NCI-H1436 treated with DMSO at 0.1 percent for 48 hours (cell line): ENCODE measurements at places on chromosomes 1 and 21.

- DNase-seq, result no peak
These were observed 17.6 kb upstream of the MAPKAPK2 start for GRCh38 chr1:206666954-206667665.

GRCh38 chr1:220807726-220808125, 21.0 kb downstream of the MTARC1 start:
- DNase-seq, result no peak

- no peak for DNase-seq
These were observed 634.0 kb downstream of the SMYD3 start for GRCh38 chr1:245873068-245873467.

- no peak for DNase-seq
These were observed 96.7 kb downstream of the ZP4 start for GRCh38 chr1:237794071-237794470.

DNA sequence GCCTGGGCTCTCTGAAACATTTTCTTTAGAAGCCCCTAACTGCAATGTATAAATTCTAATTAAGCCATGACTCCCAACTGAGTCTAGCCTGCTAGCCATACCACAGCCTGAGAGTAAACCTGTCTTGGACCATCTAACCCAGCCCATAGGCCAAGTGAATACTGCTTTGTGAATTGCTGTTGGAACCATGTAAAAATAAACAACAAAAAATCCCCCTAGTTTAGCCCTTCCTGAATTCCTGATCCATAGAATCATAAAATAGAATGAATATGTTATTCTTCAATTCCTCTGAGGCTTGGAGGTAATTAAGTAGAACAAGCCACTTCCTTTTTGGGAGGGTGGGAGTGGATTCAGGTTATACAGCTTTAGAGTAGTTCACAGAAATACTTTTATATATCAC, 1496.4 kb downstream of the MRPL39 start:
- no peak for DNase-seq

GRCh38 chr1:12525311-12526181, 92.5 kb downstream of the DHRS3 start:
- DNase-seq, result no peak

DNA sequence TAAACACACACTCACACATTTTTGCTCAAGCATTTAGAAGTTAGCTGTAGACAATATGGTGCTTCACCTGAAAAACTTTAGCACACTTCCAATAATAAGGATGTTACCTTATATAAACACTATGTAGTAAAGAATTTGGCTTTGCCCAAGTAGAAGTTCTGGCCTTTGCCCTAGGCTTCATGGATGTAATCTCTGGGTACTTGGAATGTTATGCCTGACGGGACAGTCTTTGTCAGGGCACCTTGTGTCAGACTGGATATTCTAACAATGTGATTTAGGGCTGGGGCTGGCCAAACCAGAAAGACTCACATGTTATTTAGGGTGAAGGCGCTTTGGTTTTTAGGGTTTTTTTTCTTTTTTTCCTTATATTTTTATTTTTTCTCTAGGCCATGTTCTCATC, 34.8 kb upstream of the TRIM33 start:
- DNase-seq, result no peak

DNA sequence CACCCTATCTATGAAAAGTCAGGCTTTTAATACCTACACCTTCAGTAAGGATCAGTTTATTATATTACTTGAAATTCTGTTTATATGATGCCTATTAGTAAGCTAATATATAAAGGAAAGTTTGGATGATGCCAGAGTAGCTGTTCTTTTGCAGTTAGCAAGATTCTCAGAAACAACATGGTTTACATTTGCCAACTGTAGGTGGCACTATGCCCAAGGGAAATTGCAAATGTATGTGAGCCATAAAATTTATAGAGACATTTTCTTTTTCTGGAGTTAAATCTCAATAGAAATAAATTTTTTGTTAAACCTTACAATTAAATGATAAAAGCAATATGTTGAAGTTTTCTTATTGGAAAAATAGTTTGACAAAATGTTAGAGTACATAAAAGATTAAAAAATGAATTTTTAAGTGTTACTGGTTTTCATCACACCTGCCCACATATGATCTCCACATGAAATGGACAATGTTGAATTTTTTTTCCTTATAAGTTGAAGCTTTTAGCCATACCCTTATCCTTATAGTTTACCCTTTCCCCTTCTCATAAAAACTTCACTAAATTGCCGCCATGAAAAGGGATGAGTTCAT, 32.1 kb upstream of the EPHX4 start:
- DNase-seq, result peak; percentile 5

DNA sequence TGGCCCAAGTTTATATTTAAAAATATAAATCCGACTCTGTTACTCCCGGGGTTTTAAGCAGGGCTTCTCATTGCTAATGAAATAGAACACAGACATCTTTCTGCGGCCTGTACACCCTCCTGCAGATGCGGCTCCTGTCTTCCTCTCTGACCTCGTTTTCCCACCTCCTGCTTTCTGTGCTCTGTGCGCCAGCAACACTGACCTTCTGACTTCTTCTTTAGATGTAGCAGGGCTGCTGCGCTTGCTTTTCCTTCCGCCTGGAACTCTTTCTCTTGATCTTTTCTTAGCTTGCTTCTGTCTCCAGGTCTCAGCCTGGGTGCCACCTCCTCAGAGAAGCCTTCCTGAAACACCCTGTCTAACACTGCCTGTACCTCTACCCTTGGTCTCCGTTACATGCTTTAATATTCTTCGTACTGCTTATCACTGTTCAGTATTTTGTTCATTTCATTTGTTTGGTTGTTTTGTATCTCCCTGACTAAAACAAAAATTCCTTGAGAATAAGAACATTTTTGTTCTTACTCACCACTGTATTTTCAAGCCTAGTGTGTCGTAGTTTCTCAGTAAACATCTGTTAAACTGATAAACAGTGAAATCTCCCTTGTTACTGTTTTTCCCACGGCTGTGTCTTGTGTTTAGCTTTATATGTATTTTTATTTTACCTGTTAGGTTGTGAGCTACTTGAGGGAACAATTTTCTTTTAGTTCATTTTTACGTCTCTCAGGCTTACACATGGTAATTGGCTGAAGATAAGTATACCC, 79.0 kb downstream of the ST3GAL3 start:
- no peak for DNase-seq

GRCh38 chr1:6801199-6801598, 15.9 kb downstream of the CAMTA1 start:
- no peak for DNase-seq

DNA sequence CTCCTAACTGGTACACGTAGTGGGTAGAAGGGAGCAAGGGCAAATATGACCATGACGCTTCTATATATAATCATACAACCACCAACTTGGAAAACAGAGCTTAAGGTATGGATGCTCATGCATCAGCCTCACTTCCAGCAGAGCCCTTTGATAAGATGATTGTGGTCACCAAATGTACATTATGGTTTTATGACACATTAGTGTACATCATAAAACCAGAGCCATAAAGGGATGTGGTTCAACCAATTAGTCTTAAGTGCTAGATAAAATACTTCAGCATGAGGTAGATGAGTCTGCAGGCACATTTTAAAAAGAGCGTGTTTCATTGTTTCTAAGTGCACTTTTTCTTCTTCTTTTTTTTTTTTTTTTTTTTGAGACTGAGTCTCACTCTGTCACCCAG, 43.7 kb downstream of the NIBAN1 start:
- no peak for DNase-seq

DNA sequence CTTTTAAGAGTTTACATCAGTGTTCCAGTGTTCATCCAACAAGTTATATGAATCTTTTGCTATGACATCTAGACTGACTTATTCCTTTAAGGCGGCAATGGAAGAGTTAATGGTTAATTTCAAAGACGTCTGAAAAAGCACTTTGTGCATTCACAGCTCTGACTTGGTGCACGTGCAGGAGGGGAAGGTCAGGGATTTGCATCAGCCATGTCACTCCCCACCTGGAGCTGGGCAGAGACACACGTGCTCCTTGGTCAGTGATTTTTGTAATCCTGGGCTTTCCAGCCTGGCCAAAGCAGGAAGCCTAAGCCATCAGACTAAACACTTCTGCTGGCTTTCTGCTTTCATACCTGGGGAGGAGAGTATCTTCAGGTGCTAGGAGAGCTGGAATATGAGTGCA, 96.3 kb downstream of the ST3GAL3 start:
- no peak for DNase-seq

DNA sequence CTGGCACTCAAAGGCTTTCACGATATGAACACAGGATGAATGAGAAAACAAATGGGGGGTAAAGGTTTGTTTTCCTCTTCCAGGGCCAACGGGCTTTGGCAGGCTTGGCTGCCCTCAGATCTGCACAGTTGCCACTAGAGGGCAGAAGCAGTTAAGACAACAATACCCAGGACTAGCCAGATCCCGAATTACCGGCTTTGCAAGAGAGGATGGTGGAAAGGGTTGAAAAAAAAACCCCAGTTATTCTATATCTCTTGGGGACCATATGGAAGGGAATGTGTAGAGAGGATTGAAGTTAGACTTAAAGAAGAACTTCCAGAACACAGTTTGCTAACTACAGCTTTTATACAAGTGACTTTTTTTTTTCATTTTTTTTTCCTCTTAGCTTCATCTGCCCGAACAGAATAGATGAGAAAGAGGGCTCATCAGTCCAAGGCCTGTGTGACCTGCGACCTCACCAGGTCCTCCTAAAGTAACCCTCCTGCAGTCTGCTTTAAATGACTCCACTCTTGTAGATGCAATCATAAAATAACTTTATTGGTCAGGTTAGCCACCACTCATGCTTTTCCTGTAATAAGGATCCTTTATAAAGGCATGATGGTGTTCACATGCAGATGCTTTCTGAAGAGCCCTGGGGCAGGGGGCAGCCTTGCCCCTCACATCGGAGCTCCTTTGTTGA, 10.7 kb downstream of the FMOD start:
- peak; percentile 60 for DNase-seq

GRCh38 chr1:6723621-6724428, 22.2 kb upstream of the DNAJC11 start:
- DNase-seq, result no peak

DNA sequence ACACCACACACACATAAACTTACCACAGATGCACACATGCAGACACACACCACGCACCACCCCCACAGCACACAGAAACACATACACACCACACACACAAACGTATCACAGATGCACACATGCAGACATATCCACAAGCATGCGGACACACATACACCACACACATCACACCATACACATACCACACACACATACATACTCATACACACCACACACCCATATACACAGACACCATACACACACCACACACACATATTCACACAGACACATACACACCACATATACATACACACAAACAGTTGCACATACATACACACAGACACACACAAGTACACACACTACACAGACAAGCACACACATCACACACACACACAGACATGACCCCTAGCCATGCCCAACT, 37.5 kb upstream of the PDE9A start:
- no peak for DNase-seq

GRCh38 chr1:111209622-111210021, 9.2 kb upstream of the DENND2D start:
- DNase-seq, result no peak

DNA sequence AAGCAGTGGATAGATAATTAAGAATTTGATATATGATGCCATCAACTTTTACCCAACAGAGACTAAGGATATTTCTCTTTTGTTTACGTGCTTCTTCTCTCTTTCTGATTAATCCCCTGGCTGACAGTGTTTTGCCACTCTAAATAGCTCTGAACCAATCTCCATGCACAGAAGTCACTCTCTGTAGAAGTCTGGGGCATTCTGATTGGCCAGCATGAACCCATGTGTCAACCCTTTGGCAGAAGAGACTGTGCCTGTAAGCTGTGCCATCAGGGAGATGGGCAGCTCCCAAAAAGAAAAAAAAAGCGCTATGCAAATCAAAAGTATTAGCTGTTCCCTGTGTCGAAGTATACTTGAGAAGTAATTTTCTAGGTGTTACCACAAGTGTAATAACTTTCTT, 34.1 kb upstream of the NRIP1 start:
- DNase-seq, result no peak

DNA sequence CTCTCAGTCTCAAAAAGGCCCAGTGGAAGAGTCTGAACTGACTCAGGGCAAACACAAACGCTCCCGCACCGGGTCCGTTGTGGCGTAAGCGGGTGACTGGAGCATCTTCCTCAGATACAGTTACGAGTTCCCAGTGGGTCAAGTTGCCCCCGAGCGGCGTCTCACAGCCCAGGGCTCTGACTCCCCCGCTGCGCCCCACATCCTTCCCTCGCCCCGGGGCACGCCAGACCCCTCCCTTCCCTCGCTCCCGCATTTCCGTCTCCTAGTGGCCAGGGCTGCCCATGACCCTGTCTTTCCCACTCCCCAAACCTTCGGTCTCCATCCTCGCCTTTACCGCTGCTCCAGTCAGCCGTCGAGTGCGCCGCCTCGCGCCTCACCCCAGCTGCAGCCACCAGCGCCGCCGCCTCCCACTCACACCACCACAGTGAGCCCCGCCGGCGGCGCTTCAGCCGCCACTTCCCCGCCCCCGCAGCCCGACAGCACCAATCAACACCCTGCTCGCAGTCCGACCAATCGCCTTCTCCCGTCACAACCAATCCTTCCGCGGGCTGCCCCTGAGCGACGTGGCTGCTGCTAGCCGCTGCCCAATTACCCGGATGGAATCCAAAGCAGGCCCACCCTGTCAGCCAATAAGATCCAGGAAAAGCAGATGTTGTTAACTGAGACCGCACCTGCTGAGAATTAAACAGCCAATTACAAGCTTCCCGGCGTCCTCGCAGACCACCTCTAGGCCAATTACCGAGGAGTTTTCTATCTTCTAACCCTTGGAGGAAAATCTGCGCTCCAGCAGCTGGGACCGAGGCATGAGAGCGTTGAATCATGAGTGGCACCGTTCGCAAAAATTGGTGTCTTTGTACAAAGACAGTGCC, at the start of gene TDRKH:
TSS of gene TDRKH (minus strand) at position 430 of the 869 bp plus-strand sequence. CDS start 7,478 bp downstream, outside the sequence.
- peak; percentile 98 for DNase-seq

GRCh38 chr1:154999571-155000410, 2.8 kb upstream of the ZBTB7B start:
- DNase-seq, result no peak

- DNase-seq, result no peak
These were observed 95.1 kb upstream of the KRTAP19-8 start for GRCh38 chr21:31133243-31133830.

GRCh38 chr1:201269281-201269680, 14.0 kb upstream of the PKP1 start:
- no peak for DNase-seq

- no peak for DNase-seq
These were observed 99.3 kb downstream of the CDC42BPA start for GRCh38 chr1:227218870-227219573.

GRCh38 chr1:54124906-54125305, 27.9 kb downstream of the CDCP2 start:
- no peak for DNase-seq

DNA sequence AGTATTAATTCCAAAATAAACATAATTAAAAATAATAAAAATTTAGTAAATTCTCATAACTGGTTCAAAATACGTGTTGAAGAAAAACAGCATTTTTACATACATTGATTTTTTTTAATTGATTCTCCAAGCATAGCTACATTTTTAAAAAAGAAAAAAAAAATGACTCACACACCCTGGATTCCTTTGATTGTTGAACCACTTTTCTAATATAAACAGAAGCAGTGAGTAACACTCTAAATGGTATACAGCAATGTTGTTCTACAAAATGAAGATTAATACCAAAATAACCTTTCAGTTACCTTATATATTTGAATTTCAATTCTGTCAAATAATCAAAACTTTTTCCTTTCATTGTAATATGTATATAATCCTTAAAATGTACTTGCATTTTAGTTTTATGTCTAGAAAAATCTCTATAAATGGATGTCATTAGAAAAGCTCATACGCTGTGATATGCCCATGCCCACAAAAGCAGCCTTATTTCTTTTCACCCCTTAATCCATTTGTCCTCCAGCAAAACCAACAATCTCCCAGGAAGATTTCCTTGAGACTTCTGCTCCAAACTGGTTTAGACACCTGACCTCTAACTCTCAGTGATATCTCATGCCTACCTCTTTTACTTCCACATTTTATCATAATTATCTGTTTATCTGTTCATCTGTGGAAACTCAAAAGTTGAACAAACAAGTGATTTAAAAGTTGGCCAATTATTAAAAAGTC, 246.4 kb upstream of the NR5A2 start:
- no peak for DNase-seq
